ENCODE measurements at places on chromosomes 1 and 21.
A peak's percentile ranks its signal among the peaks of the same experiment; 100 is the strongest.

DNA sequence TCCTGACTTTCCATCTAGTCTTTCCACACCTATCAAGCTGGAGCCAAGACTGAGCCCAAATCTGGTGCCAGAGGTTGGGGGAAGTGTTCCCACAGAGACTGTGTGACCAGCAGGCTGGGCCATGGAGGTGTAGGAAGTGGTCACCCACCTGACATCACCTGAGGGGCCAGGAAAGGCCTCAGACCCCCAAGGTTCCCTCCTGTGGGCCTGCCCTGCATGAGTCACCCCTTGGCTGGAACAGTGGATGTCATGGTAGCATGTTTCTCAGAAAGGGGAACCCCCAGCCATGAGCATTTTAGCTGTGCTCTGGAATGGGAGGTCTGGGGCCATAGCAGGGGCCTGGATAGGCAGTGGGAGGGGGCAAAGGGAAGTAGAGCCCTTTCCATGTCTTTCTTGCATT lies 5.7 kb upstream of the TNFRSF8 start:
- peaks cover 43% of the 10 kb centered on the region for H3K4me1 ChIP-seq
- peaks cover 22% of the 10 kb centered on the region for H3K27me3 ChIP-seq
- H3K27ac ChIP-seq: peak overlapping the region; percentile 39
- peaks cover 4% of the 10 kb centered on the region for H3K36me3 ChIP-seq

- H3K27ac ChIP-seq: no peak overlapping the region
- no peaks in the 10 kb centered on the region for H3K4me1 ChIP-seq
- no peak overlapping the region for H3K4me3 ChIP-seq
- H3K36me3 ChIP-seq: no peaks in the 10 kb centered on the region
- H3K27me3 ChIP-seq: peaks cover 17% of the 10 kb centered on the region
These were observed 12.5 kb downstream of the SDC3 start for GRCh38 chr1:30895944-30896660.

DNA sequence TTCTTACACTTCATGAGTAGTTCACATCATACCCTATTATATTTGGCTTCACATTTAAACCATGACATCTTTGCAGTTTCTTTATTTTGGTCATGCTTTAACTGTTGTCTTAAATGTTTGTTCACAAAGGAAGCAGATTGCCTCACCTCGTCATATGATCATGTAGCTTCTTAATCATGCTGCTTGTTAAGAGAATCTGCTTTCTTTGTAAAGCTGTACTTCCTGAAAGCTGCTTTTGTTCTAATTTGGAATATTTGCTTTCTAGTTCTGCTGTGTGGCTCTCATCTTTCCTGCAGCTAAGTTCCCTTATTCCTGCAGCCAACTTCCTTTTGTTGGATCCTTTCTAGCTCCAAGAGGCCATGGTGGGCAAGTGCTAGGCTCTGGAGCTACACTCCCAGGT lies 62.9 kb upstream of the SIM2 start:
- H3K36me3 ChIP-seq: peaks cover 2% of the 10 kb centered on the region
- no peak for DNase-seq
- no peak overlapping the region for H3K4me3 ChIP-seq
- H3K4me1 ChIP-seq: peaks cover 3% of the 10 kb centered on the region
- H3K27ac ChIP-seq: no peak overlapping the region
- H3K27me3 ChIP-seq: no peaks in the 10 kb centered on the region

GRCh38 chr1:18938008-18938706 lies 18.3 kb downstream of the IFFO2 start:
- peaks cover 38% of the 10 kb centered on the region for H3K4me1 ChIP-seq
- H3K27me3 ChIP-seq: no peaks in the 10 kb centered on the region
- H3K36me3 ChIP-seq: no peaks in the 10 kb centered on the region
- no peak overlapping the region for H3K27ac ChIP-seq

DNA sequence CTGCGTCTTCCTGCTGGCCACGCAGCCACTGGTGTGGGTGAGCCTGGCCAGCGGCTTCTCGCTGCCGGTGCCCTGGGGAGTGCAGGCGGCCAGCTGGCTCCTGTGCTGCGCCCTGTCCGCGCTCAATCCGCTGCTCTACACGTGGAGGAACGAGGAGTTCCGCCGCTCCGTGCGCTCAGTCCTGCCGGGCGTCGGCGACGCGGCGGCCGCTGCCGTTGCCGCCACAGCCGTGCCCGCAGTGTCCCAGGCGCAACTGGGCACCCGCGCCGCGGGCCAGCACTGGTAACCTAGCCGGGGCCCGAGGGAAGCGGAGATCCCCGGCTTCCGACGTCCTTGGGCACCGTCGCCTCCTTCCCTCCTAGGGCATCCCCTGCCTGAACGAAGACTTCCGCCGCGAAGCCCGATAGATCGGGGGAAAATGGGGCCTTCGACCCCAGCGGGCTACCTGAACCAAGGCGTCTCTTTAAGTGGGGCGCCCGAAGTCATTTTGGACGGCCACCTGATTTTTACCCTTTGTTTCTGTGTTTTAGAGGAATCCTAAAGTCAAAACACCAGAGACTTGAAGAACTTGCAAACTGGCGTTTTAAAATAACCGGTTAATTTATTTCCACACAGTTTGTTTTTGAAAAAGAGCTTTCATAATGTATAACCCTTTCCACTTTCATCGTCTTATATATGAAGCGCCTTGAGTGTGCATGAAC lies 2.0 kb downstream of the GPR88 start:
- peaks cover 14% of the 10 kb centered on the region for H3K4me1 ChIP-seq
- no peak overlapping the region for H3K27ac ChIP-seq
- peak overlapping the region; percentile 61 for H3K4me3 ChIP-seq
- no peaks in the 10 kb centered on the region for H3K36me3 ChIP-seq

- peak overlapping the region; percentile 98 for H3K27ac ChIP-seq
- no peaks in the 10 kb centered on the region for H3K27me3 ChIP-seq
- DNase-seq: no peak
- H3K4me1 ChIP-seq: peaks cover 50% of the 10 kb centered on the region
These were observed 2.6 kb downstream of the TAGLN2 start for GRCh38 chr1:159922511-159923202.

DNA sequence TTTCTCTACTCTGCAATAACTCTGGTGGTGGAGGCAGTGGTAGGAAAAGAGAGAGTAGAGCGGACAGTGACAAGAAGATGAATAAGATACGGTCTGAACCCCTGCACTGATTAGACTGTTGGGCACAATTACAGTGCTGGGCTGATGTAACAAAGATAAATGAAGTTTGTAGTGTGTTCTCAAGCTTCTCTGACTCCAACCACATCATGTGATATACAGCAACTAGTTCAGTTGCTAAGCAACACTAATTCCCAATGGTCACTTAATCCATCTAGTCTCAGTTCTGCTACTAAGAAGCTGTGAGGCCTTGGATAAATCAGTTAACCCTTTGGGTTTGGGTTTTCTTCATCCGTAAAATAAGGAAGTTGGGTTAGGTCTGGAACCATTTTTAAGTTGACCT lies 17.3 kb downstream of the DDR2 start:
- no peak for DNase-seq
- H3K36me3 ChIP-seq: no peaks in the 10 kb centered on the region
- no peaks in the 10 kb centered on the region for H3K27me3 ChIP-seq
- H3K4me1 ChIP-seq: no peaks in the 10 kb centered on the region
- no peak overlapping the region for H3K27ac ChIP-seq

DNA sequence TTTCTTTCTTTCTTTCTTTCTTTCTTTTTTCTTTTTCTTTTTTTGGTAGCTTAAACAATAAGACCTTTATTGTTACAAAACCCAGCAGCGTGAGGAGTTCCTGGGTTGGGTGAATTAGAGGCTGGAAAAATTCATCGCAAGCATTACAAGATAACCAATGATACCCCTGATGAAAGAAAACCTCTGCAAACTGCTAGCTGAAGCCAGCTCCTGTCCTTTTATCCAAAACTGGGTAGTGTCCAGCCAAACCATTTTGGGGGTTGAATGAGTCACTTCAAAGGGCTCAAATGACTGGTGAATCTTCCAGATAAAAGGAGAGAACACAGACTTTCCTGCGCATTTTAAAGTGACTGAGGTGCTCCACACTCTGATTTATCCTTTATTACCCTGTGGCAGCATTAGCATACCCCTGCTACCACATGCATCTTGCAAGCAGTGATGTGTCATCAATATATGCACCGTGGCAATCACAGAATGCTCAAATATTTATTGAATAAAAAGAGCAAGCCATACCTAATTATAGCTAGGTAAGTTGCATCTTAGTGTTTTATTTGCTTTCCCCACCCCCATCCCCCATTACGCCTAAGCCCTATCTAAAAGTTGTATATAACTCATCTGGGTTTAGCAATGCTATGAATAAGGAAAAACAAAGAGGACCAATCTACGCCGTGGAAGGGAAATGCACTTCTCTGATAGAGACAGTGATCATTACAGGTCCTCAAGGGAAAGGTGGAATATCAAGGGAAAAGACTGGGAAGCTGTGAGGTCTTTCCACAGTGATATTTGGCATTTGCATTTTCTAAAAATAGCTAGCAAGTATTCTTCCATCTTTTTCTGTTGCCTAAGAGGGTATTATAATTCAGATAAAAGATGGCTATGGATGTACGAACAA lies 32.4 kb upstream of the CEP350 start:
- H3K27ac ChIP-seq: no peak overlapping the region
- DNase-seq: no peak
- peaks cover 26% of the 10 kb centered on the region for H3K4me1 ChIP-seq
- H3K27me3 ChIP-seq: no peaks in the 10 kb centered on the region
- H3K4me3 ChIP-seq: no peak overlapping the region
- H3K36me3 ChIP-seq: peaks cover 31% of the 10 kb centered on the region

DNA sequence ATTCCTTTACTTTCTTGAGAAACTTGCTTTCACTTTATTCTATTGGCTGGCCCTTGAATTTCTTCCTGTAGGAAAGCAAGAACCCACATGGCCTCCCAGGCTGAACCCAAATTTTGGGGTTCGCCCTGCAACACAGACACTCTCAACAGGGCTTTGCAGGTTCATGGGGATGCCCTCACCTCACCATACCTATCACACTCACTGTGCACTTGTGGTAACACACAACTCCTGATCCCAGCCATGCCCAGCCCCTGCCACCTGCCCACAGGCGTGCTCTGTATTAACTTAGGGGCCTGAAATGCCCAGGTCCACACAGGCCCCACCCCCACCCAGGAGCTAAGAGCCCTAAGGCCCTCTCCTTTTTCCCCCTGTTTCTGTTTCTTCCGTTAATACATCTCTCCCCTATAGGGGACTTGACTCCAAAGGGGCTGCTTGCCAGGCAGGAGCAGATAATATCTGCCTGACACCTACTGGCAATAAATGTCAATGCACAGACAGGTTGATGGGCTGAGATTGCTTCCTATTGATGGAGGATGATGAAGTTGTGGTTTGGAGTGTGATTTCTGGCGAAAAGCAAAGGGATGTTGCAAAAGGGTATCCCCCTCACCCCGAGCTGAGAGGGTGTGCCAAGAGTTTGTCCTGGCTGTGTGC lies 171.5 kb downstream of the AJAP1 start:
- no peak overlapping the region for H3K4me3 ChIP-seq
- H3K36me3 ChIP-seq: no peaks in the 10 kb centered on the region
- H3K27ac ChIP-seq: no peak overlapping the region
- DNase-seq: no peak
- H3K4me1 ChIP-seq: no peaks in the 10 kb centered on the region

- H3K36me3 ChIP-seq: no peaks in the 10 kb centered on the region
- H3K4me1 ChIP-seq: no peaks in the 10 kb centered on the region
- no peak overlapping the region for H3K4me3 ChIP-seq
- no peak overlapping the region for H3K27ac ChIP-seq
- no peak for DNase-seq
- no peaks in the 10 kb centered on the region for H3K27me3 ChIP-seq
These were observed 26.4 kb downstream of the LRRC53 start for GRCh38 chr1:74486036-74486435.

- H3K27ac ChIP-seq: no peak overlapping the region
- peaks cover 15% of the 10 kb centered on the region for H3K27me3 ChIP-seq
- no peaks in the 10 kb centered on the region for H3K4me1 ChIP-seq
- H3K4me3 ChIP-seq: no peak overlapping the region
- DNase-seq: no peak
These were observed 42.7 kb downstream of the CSMD2 start for GRCh38 chr1:34122080-34122932.

- H3K4me1 ChIP-seq: peaks cover 12% of the 10 kb centered on the region
- H3K27ac ChIP-seq: no peak overlapping the region
- no peaks in the 10 kb centered on the region for H3K36me3 ChIP-seq
- H3K27me3 ChIP-seq: no peaks in the 10 kb centered on the region
- H3K4me3 ChIP-seq: no peak overlapping the region
These were observed 70.2 kb downstream of the KIF14 start for GRCh38 chr1:200550367-200550766.

DNA sequence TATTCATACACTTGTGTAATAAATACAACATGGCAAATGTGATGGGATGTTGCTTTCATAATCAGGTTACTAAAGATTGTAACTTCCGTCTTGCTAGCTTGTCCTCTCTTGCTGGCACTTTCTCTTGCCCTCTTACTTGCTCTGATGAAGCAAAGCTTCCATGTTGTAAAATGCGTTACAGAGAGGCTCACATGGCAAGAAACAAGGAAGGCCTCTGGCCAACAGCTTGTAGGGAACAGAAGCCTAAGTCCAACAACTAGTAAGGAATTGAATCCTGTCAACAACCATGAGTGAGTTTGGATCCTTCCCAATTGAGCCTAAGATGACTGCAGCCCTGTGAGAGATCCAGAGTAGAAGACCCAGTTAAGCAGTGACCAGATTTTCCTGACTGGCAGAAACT lies 15.4 kb downstream of the TMED5 start:
- H3K4me3 ChIP-seq: no peak overlapping the region
- H3K4me1 ChIP-seq: peaks cover 26% of the 10 kb centered on the region
- H3K27ac ChIP-seq: no peak overlapping the region
- no peaks in the 10 kb centered on the region for H3K27me3 ChIP-seq

DNA sequence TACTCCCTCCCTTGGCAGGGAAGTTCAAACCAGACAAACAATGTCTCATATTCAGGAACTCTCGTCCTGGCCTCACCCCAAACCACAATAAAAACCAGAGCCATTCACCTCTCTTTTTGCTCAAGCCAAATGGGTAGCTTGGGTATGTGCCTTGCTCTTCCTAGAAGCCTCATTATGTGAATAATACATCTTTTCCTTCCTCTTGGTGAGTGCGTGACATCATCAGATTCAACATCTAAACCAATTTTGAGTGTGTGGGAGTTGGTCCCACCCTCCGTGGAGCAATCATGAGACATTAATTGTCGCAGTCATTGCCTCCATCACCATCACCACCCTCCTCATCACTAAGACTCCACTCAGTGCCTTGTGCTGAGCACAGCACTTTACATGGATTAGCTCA lies 482.9 kb downstream of the PTPRU start:
- DNase-seq: no peak
- no peak overlapping the region for H3K27ac ChIP-seq
- no peaks in the 10 kb centered on the region for H3K4me1 ChIP-seq
- H3K4me3 ChIP-seq: no peak overlapping the region
- peaks cover 1% of the 10 kb centered on the region for H3K36me3 ChIP-seq
- peaks cover 14% of the 10 kb centered on the region for H3K27me3 ChIP-seq

GRCh38 chr21:46138383-46138970 lies 16.9 kb downstream of the FTCD start:
- H3K4me1 ChIP-seq: peaks cover 6% of the 10 kb centered on the region
- no peaks in the 10 kb centered on the region for H3K36me3 ChIP-seq
- no peak overlapping the region for H3K4me3 ChIP-seq
- no peak overlapping the region for H3K27ac ChIP-seq
- H3K27me3 ChIP-seq: no peaks in the 10 kb centered on the region
- DNase-seq: no peak

Data from activated naive CD8-positive, alpha-beta T cell treated with anti-CD3 and anti-CD28 coated beads for 36 hours (primary cell).